ENCODE measurements at places on chromosomes 12 and 14.

DNA sequence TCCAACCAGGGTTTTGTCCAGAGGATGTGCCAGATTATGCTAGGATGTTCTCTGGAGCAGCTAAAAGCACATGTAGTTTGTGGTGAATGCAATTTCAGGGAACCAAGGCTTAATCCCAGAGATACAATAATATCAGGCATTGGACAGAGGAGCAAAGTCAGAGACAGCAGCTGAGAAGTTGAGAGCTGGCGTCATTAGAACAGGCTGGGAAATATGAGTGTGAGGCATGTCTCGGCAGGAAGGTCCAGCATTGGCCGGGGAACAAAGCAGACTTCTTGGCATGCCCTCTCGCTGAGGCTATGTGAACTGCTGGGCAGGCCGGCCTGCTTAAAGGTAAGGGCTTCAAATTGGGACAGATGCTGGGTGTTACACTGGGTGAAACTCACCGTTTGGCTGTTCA lies 125.4 kb downstream of the CAND1 start:
- no peak for DNase-seq

- no peak for DNase-seq
Observed at GRCh38 chr14:83007641-83008225, 1474.1 kb upstream of the SEL1L start.

DNA sequence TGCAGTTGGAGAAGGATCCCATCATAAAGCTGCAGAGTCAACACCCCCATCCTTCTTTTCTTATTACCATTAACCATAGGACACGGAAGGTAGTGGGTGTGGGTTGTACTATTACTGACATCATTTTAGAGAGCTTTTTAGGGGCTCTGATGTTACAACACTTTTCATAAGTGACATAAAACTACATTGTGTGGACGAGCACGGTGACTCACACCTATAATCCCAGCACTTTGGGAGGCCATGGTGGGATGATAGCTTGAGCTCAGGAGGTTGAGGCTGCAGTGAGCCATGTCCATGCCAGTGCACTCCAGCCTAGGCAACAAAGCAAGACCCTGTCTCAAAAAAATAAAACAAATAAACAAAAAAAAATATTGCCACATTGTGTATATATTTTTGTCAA lies 167.1 kb downstream of the DUSP6 start:
- DNase-seq: no peak

DNA sequence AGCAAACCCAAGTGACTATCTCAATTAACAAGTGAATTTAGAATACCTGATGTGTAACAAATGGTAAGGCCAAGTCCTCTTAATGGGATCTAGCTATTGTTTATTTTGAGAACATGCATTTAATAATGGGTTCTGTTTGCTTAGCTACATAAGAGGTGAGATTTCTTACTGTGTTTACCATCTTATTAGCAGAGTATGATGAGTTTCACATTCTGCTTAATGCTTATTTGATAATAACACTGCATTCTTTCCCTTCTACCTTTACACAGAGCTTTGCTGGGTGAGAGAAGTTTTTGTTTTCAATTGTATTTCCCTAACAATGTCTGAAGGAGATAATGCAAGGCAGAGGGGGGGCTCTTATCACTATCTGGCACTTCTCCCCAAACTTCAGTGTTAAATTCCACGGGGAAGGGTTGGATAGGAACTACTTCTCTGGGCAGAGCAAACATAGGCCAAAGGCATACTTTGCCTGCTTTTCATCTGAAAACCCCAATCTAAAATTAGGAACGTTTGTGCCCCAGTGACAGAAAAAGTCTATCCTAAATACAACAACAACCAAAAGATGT lies 129.0 kb upstream of the ATXN7L3B start:
- no peak for DNase-seq

DNA sequence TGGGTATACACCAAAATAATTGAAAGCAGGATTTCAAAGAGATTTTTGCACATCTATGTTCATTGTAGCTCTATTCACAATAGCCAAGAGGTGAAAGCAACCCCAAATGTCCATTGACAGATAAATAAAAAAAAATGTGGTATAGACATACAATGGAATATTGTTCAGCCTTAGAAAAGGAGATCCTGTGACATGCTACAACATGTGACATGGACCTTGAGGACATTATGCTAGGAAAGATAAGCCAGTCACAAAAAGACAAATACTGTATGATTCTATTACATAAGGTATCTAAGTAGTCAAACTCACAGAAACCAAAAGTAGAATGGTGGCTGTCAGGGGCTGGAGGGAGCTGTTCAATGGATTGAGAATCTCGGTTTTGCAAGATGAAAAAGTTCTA lies 12.1 kb downstream of the GPRC5D start:
- DNase-seq: no peak

GRCh38 chr14:41817626-41818025 lies 210.9 kb downstream of the LRFN5 start:
- DNase-seq: no peak

DNA sequence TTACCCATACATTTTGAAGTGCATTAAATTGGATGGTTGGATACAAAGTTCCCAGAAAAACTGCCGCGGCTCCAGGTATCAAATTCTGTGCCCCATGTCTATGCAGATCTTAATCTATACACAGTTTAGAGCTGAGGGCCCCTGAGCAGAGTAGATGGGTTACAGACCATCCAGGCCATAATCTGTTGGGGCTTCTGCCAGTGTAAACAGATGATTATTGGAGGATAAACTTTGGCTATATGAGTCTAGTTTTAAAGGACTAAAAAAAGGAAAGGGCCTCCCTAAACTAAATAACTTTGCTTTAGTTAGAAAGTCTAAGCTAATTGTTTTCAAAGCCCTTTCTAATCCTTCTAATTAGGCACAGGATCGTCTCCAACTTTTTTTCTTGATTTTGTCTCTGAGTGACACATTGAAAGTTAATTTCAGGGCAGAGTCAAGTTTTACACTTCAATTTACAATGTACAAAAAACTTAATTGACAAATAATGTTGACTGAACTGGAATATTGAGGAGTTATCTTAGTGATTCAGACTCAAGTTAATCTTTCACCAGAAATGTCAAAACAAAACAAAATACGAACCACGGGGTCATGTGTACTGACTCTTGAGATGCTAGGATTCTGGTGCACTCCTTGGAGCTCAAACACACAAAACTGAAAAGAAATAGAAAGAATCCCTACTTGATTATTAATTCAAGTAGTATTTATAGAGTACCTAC lies 133.9 kb upstream of the SCAF11 start:
- no peak for DNase-seq

GRCh38 chr14:100770046-100770445 lies 43.4 kb downstream of the DLK1 start:
- no peak for DNase-seq

DNA sequence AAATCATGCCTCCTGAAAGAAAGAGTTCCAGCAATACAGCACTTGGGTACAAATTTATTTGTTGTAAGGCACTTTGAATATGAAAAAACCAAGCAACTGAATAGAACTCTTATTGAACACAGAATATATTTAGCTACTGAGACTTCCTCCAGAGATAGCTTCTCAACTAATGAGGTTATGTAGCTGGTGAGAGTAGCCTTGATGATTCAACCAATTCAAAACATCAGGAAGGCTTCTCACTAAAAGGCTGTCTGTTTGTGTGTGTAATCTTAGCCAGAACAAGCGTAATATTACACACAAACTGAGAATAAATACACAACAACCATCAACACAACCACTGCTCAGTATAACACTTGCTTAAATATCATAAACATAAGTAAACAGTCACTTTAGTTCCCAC lies 20.4 kb downstream of the EIF2B2 start:
- no peak for DNase-seq

- no peak for DNase-seq
Observed at GRCh38 chr14:94340533-94340932, 17.4 kb upstream of the SERPINA6 start.

Data from stimulated activated CD4-positive, alpha-beta T cell treated with anti-CD3 and anti-CD28 coated beads, Interleukin-1b, Interleukin-23, amount 100 ng/mL, for 48 hours (primary cell).